Stimulated activated CD8-positive, alpha-beta memory T cell treated with anti-CD3 and anti-CD28 coated beads, Interleukin-7, amount 100 ng/mL, for 48 hours (primary cell): ENCODE measurements at places on chromosomes 4 and X.

GRCh38 chr4:57410331-57411052 lies 300.3 kb upstream of the IGFBP7 start:
- DNase-seq, result no peak

DNA sequence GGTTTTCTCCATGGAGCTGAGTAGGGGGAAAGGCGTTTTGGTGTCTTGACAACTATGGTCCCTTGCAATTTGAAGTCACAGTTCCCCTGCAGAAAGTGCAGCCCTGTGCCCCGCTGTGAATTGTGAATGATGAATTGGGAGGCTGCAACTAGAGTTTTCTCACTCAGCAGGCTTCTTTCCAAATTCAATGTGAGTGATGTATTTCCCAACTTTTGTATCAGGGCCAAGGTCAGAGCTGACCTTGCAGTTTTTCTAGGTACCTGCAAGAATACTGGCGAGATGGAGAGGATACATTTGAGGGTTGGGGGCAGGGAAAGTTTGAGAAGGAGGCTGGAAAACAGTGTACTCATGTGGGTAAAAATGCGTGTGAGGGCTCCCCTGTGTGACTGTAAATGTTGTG lies 11.7 kb downstream of the PHEX start:
- no peak for DNase-seq

- no peak for DNase-seq
Observed at GRCh38 chrX:74232859-74233258, 71.1 kb upstream of the ZCCHC13 start.

- no peak for DNase-seq
Observed at GRCh38 chr4:72567036-72567435, 2.0 kb downstream of the ADAMTS3 start.

DNA sequence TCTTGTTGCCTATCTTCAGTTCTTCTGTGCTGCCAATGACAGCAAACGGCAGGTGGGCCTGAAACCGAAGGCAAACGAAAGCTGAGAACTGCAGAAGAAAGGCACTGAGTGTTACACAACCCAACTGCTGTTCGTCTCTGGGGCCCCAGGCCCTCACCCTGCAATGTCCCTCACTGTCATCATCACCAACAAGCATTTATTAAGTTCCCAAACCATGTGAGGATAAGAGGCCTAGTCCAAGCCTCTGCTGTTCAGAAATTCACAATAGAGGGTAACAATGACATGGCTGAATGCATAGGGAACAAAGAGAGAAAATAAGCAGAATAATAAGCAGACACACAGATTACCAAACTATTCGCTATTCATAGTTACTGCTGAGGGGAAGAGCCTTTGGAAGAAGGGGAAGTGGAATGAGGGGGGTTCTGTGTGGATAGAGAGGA lies 34.5 kb upstream of the NKRF start:
- DNase-seq, result no peak

- DNase-seq, result no peak
Observed at GRCh38 chrX:125544856-125545255, 225.2 kb downstream of the TEX13C start.

- DNase-seq, result no peak
Observed at GRCh38 chrX:17930850-17931249, 69.8 kb upstream of the RAI2 start.

- no peak for DNase-seq
Observed at GRCh38 chrX:6244666-6245065, 16.0 kb upstream of the NLGN4X start.

DNA sequence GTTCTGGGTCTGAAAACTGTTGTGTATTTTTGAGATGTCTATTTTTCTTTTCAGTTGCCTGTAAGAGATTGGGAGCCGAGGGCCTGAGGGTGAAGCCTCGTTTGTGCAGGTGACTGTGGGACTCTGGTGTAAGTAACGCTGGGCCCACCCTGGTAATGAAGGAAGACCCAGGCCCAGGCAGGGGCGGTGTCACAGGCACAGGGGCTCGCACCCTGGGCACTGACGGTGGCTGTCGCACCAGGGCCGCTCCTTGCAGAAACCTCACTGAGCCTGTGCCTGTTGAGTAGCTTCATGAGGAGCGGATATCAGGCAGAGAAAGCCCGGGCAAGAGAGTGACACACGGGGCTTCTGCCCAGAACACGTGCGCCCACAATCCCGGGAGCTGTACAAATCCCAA lies 541.4 kb downstream of the TRIML1 start:
- DNase-seq, result no peak

GRCh38 chr4:112889619-112890527 lies 159.6 kb upstream of the ANK2 start:
- no peak for DNase-seq

DNA sequence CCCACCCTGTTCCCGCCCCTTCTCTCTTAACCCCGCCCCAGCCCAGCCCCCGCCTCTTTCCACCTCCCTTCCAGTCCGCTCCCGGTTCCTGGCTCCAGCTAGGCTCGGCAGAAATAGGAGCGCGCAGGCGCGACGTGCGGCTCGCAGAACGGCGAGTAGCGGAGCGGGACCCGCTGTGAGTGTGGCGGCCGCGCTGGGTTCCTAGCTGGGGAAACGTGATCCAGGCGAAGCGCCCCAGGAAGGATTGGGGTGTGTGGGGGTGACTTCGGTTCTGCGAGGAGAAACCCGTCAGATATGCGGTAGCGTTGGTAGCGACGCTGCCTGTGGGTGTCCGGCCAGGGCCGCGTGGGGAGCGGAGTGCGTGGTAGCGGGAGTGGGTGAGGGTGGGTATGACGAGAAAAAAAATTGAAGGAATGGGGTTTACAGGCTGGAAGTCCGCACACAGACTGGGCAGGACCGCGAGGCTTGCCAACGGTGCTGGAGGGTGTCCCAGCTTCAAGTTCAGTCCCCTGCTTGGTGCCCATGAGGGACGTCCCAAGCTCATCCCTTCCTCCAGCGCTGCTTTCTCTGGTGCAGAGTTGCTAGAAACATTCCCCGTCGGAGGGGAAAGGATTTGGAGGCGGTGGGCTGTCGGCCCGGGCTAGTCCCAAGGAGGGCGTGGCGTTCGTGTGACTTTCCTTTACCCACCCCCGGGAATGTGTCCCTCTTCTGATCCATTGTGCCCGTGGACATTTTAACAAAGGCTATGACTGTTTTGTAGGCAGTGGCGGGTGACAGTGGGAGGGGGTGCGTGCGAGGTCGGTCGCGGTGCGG lies at the start of gene PRRG1:
PRRG1 (plus strand) TSS at position 144 of the 813 bp plus-strand sequence. CDS start 56,886 bp downstream, outside the sequence.
- DNase-seq, result no peak

DNA sequence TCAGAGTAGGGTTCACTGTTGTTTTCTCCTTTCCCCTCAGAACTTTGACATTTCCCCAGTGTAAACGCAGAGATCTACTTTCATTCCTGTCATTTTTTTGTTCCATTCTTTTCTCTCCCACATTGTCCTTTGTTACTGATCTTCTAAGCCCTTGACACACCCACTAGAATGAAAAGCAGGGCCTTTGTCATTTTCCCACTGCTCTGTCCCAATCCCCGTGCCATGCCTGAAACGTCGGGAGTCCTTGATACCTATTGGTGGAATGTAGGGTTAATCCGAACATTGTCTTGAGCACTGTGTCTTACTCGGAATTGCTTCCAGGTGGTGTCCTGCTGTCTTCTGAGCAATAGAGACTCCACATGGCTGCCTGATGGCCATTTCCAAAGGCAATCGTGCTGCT lies 887.1 kb upstream of the FRG1 start:
- no peak for DNase-seq

GRCh38 chr4:6507345-6507744 lies 34.9 kb upstream of the PPP2R2C start:
- DNase-seq, result no peak

- no peak for DNase-seq
Observed at GRCh38 chr4:104408878-104409277, 85.8 kb downstream of the CXXC4 start.

GRCh38 chr4:181173046-181173445 lies 1070.2 kb upstream of the TENM3 start:
- DNase-seq, result no peak

DNA sequence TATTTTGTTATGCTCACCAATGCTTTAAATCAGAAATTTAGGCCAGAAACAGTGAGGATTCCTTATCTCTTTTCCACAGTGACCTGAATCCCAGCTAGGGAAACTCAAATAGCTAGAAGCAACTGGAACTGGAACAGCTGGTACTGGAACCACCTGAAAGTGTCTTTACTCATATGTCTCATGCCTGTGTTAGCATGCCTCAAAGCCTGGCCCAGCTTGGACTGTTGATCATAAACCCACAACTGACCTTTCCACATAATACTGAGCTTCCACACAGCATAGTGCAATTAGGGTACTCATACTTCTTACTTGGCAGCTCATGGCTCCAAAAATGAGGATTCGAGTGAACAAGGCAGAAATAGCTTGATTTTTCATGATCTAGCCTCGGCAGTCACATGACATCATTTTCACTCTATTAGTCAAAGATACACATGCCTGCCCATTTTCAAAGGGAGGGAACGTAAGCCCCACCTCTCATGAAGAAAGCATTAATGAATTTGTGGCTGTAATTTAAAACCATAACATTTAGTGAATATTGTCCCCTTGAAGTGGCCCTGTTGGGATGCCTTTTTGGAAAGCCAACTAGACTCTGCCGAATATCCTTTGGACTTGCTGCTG lies 80.8 kb upstream of the ACSL1 start:
- no peak for DNase-seq

GRCh38 chrX:9677098-9677739 lies 88.4 kb downstream of the GPR143 start:
- DNase-seq, result peak; percentile 2

DNA sequence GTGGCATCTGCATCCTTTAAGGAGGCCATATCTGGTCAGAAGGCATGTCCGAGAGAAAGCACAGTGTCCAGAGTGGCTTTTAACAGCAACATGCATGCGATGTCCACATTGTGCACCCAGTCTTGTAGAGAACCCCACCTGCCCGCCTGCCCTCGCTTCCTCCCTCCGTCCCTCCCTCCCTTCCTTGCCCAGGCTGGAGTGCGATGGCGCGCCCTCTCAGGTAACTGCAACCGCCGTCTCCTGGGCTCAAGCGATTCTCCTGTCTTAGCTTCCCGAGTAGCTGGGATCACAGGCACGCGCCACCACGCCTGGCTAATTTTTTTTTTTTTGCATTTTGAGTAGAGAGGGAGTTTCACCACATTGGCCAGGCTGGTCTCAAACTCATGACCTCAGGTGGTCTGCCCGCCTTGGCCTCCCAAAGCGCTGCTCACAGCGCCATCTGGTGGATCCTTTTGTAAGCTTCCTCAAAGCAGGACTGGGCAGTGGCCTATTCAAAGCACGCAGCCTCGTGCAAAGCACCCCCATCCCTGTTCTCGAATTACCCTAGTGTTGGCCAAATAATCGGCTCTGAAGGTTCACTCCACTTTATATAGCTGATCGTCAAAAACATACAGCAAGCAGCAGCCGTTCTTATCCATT lies 15.0 kb downstream of the BRCC3 start:
- DNase-seq, result no peak

DNA sequence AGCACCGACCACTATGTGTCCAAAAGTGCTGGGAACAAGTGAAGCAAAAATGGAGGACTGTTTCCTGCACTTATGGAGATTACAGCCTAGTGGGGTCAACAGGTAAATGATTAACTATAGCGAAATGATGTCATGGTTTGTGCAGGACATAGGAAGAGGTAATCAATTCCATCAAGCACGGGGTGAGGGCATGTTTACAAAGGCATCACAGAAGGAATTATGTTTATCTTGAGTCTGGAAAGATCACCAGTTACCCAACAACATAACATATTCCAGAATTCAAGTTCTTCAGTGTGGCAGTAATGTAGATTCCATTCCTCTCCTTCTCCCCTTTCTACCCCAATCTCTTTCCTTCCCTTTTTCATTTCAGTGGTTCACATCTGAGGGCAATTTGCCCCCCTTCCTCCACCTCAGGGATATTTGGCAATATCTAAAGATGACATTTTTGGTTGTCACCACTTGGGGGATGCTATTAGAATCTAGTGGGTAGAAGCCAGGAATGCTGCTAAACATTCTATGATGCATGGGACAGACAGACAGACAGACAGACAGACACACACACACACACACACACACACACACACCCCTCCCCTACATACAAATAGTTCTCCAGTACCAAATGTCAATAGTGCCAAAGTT lies 24.1 kb downstream of the FAM47E start:
- no peak for DNase-seq

DNA sequence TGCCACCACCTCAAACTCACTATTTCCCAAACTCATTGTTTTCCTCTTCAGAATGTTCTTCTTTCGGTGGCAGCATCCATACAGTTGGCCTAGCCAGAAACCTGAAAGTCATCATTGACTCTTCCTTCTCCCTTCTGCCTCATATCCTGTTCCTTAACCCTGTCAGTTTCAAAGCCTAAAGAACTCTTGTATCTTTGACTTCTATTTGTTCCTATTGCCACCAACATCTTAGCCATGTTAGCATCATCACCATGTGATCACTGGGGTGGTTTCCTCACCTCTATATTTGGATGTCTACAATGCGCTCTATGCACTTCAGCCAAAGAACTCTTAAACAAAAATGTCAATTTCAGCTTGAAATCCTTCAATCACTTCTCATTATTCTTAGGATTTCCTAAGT lies 29.0 kb downstream of the DDX60L start:
- DNase-seq, result no peak

DNA sequence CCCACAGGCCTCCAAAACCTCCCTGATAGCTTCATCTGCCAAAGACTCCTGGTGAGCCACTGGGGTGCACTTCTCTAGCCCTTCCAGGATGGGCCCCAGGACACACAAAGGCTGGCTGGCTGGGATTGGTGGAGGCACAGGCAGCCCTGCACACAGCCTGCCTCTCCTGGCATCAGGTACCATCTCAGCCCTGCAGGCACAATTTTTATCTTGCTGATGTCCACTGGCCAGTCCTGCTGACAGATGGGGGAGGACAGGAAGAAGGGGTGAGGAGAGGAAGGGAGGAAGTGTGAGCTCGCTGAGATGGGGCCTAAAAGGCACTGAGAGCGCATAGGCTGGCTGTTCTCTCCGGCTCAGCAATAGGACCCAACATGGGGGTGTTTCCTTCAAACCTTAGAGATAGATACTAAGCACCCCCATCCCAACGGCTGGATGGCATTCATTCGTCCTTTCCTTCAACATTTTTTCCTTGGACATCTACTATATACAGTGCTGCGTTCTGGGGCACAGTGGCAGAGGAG lies 92.7 kb downstream of the PJA1 start:
- no peak for DNase-seq

GRCh38 chrX:25968920-25969319 lies 169.2 kb upstream of the MAGEB18 start:
- no peak for DNase-seq

- DNase-seq, result no peak
Observed at GRCh38 chr4:160563552-160564282, 1460.8 kb downstream of the RAPGEF2 start.

- no peak for DNase-seq
Observed at GRCh38 chr4:83112678-83113428, 1.7 kb downstream of the PLAC8 start.
